ENCODE measurements at places on chromosomes 16 and 17.

- DNase-seq, result no peak
Measured at GRCh38 chr17:67982034-67982640, 14.1 kb downstream of the C17orf58 start.

- DNase-seq, result no peak
Measured at GRCh38 chr17:37475731-37476420, 13.8 kb upstream of the DUSP14 start.

GRCh38 chr17:5437721-5438317, 1.1 kb downstream of the C1QBP start:
- DNase-seq, result no peak

- no peak for DNase-seq
Measured at GRCh38 chr16:11797957-11798299, 870 bp upstream of the ZC3H7A start.

GRCh38 chr17:28141773-28142172, 99.3 kb downstream of the NLK start:
- DNase-seq, result no peak

- no peak for DNase-seq
Measured at GRCh38 chr17:21742326-21742725, 50.0 kb downstream of the KCNJ18 start.

GRCh38 chr16:56121156-56121500, 70.2 kb upstream of the GNAO1 start:
- no peak for DNase-seq

GRCh38 chr17:10838682-10839081, 795 bp upstream of the PIRT start:
- no peak for DNase-seq

GRCh38 chr17:17749921-17750320, 68.7 kb downstream of the RAI1 start:
- DNase-seq, result no peak

DNA sequence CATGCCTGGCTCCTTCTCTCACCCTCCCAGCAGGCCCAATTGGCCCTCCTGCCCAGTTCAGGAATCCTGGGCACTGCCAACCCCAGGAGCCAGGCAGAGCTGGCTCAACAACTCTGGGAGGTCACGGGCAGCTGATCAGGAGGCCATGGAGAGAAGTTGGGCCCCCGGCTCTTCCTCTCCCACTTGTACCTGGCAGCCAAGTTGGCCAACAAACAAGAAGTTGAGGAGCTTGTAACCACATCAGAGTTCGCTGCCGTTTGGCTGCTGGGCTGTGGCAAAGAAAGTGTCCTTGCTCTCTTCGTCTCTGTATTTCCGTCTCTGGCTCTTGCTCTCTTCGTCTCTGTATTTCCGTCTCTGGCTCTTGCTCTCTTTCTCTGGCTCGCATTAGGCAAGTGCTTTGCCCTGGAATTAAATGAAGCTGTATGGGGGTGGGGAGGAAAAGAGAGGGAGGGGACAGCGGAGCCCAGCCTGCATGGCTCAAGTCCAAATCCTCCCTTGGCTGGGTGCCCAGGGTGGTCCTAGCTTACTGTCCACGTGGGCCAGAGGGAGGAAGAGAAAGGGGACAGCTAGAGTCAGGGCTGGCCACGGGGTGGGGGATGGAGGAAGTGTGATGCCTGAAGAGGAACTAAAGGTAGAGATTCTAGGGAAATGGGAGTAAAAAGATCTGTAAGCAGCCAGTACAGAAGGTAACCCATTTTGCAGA, 7.8 kb upstream of the TMEM132E start:
- DNase-seq, result no peak

DNA sequence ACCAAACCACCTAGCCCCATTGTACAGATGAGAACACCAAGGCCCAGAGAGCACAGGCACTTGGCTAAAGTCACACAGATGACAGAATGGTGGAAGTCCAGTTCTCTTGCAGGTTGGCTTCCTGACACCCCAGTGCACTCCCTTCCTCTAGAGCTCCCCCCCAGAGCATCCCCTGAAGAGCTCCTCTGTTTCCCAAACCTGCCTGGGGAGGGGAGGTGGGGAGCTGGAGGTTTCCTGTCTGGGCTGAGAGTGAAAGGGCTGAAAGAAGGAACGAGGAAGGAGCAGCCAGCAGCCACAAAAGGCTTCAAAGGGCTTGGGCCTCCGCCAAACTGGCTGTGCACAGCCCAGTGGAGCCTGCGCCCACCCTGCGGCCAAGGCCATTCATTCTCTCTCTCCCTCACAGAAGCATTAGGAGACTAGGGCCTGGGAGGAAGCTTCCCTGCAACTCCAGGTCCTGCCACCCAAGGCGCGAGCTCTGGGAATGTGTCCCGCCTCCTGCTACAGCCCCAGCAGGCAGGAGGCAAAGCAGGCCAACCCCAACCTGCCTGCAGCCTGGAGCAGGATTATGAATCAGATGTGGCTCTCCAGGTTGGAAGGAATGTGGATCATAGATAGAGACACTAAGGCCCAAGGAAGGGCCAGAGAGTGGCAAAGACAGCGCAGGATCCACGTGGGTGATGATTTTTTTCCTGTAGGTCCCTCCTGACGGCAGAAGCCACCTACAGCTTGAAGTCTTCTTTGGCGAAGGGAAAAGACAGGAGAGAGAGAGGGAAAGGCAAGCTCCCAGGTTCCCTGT, 913 bp downstream of the SLC13A5 start:
- no peak for DNase-seq

GRCh38 chr16:84839054-84839453, 19.3 kb downstream of the CRISPLD2 start:
- no peak for DNase-seq

DNA sequence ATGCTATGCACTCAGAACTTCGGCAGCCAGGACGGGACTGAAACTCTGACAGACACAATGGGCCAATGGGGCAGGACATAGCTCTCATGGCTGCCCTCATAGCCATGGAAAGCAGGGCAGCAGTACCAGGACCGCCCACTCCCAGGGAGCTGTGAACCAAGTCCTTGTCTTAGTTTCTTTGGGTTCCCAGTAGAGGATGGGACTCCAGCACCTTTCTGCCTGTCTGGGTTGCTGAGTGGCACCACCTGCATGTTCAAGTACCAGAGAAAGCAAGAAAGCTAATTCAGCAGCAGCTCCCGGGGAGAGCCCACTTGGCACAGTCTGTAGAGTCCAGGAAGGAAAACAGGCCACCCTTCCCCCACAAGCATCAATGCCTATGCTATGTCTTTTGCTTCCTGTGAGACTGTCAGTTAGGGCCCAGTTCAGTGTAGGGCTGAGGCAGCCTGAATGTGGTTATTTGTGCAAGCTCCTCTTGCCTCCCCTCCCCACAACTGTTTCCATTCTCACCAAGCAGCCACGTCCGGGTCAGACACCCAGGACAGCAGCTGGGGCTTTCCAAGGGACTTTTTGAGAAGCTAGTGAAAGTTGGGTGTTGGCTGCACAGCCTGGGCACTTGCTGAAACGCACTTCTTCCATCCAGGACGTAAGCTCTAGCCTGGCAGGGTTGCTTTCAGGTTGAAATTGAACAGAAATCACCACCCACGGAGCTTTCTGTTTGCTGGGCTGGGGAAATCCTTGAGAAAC, 7.8 kb downstream of the SUPT4H1 start:
- DNase-seq, result no peak

DNA sequence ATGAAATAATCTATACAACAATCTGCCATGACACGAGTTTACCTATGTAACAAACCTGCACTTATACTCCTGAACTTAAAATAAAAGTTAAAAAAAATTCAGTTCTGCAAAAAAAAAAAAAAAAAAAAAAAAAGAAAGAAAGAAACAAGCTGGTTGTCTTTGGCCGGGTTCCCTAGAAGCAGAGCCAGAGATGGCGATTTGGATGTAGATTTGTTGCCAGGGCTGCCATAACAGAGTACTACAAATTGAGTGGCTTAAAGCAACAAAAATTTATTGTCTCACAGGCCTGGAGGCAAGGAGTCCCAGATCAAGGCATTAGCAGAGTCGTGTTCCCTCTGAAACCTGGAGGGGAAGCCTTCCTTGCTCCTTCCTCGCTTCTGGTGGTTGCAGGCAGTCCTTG, 20.4 kb downstream of the SYT17 start:
- no peak for DNase-seq

GRCh38 chr17:63434951-63435571, 11.0 kb downstream of the CYB561 start:
- DNase-seq, result no peak

DNA sequence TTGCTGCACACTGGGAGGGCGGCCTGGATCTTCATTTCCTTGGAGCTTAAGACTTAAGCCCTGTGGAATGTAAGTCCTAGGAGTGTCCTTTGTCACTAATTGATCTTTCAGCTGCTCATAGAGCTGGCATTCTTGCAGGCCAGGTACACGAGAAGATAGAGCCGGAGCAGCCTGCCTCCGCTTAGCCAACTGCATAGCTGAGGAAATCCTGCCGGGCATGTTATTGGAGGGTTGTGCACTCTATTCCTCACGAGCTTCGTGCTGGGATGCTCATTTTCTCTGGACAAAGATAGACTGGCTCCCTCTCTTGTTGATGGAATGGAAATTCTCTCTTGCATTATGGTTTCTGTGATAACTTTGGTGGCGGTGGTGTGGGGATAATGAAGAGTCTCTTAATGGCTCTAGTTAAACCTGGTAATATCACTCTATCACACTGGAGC, 76.9 kb downstream of the RPA1 start:
- no peak for DNase-seq

- DNase-seq, result no peak
Measured at GRCh38 chr16:74713876-74714275, 13.2 kb upstream of the MLKL start.

- no peak for DNase-seq
Measured at GRCh38 chr16:28010671-28011070, 52.8 kb downstream of the GSG1L start.

DNA sequence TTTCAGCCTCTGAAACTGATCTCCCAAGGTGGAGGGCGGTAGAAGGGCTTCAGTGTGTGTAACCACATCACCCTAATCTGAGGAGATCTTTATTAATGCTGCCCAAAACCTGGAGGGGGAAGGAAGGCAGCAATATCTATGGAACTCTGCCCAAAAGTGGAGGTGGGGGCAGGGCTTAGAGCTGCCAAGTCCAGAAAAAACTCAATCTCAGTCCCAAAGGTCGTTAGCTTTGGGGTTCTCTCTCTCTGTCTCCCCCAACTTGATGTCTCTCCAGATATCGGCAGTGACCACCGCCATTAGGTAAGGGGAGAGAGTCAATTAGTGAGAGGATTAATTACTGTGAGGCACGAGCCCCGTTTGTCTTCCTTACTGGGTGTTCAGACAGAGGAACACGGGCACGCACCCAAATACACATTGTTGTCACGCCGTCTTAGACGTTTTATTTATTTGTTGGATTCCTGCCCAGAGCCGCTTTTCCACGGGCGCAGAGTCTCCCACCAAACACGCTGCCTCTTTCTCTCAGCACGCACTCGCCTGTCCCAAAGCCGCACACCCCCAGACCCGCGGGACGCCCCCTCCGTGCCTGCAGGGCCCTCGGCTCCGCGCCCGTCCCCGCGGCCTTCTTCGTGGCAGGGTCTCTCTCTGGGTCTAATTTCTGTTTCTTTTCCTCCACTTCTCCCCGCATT, 5.4 kb upstream of the LHX1 start:
- DNase-seq, result no peak

DNA sequence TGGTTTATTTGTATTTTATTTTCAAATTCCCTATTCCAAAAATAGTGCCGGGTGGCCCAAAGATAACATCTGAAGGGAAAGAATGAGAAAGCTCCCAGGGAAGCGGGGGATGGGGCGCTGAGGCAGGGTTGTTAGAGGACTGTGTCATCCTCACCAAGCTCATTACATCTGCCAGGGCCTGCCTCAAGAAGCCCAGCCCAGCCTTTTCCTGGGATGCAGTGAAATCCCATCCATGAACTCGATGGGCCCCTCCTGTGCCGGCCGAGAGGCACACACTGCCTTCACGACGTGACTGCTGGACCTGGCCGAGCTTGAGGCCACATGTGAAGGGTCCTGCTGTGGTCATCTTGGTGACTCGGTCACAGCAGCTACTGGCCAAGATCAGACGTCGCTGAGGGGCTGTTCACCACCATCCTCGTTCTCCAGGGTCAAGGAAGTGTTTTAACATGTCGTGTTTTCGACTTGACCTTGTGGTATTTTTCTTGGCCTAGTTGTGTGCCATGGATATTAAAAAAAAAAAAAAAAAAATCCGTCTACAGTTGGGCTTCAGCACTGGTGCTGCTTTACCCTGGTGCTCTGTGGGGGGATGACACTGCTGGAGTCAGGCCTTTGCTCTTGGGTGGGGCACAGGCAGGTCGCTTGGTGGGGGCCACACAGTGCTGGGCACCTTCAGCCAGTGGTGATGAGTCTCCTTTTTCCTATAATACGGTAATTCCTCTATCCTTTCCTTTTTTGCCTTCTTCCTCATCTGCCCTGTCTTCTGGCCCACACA, 4.9 kb downstream of the TIMM22 start:
- no peak for DNase-seq

DNA sequence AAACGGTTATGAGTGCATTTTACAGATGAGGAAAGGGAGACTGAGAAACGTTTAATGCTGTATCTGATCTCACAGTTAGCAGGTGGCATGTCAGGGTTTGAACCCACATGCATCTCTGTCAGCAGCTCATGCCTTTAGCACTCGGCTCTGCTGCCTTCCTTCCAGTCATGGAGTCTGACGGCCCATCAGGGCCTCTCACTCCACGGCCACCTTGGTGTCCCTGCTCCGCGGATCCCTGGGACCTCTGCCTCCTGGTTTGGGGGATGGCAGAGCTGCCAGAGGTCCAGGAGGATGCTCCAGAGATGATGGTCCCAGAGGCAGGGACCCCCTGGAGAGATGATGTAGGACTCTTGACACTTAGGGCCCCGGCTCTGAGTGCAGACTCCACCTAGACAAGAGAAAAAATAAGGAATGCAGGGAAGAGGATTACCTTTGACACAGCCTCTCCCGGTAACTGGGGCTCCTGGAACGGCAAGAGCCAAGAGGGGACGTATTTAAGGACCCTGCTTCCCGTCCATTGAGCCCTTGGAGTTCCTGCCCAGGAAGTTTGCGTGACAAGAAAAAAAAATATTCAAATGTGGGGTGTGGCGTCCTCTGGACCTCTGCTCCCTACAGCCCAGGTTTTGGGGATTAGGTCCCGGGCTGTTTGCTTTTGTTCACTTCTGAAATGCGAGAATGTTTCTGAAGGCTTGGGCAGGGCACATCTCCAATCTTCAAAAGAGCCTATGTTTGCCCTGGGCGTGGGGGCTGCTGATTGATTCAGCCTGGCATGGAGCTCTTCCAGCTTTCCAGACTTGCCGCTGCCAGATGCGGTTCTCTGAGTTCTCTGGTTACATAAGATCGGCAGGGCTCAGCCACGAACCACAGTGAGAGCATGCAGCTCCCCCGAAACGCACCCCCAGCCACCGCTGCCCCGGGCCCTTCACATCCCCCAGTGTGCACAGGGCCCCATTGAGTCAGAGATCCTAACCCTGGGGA, at the start of gene ALDH3A1:
Gene ALDH3A1 (minus strand): TSS at position 470 of the 978 bp plus-strand sequence. CDS start 3,169 bp downstream, outside the sequence.
- no peak for DNase-seq

GRCh38 chr17:76102944-76103273, 678 bp downstream of the EXOC7 start:
- no peak for DNase-seq

GRCh38 chr17:77480509-77481215, 339.9 kb downstream of the SEC14L1 start:
- no peak for DNase-seq

- no peak for DNase-seq
Measured at GRCh38 chr16:66441586-66442375, 14.7 kb downstream of the BEAN1 start.
